Stimulated activated CD4-positive, alpha-beta T cell treated with anti-CD3 and anti-CD28 coated beads, Interleukin-15, amount 100 ng/mL, for 24 hours (primary cell): ENCODE measurements at places on chromosomes 6 and 20.

- DNase-seq: no peak
These were observed 73.2 kb downstream of the VGLL2 start for GRCh38 chr6:117338567-117338966.

GRCh38 chr20:41716436-41716835 is 98.3 kb upstream of the CHD6 start:
- no peak for DNase-seq

GRCh38 chr6:72260489-72260888 is 361.4 kb upstream of the KCNQ5 start:
- no peak for DNase-seq

- no peak for DNase-seq
These were observed 212.3 kb upstream of the MYLIP start for GRCh38 chr6:15916581-15916980.

DNA sequence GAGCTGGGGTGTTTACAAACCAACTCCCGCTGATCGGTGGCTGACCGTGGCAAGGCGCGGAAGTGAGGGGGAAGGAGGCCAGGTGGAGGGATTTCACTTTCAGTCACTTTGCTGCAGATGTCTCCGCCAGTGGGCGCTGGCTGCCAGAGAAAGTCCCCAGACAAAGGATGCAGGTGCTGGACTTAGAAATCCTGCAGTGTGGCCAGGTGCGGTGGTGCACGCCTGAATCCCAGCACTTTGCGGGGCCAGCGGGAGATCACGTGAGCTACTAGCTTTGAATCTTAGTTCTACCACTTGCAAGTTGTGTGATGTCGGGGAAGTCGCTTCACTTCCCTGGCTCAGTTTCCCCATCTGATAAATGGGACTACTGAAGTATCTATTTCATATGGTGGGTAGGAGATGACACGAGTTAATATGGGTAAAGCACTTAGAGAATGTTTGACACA is 180.4 kb downstream of the ZNF217 start:
- DNase-seq: peak; percentile 64

GRCh38 chr6:89458704-89459103 is 25.8 kb downstream of the ANKRD6 start:
- no peak for DNase-seq

GRCh38 chr20:43450841-43451799 is 6.6 kb upstream of the SRSF6 start:
- no peak for DNase-seq

GRCh38 chr20:8172191-8172590 is 40.1 kb downstream of the PLCB1 start:
- DNase-seq: no peak

DNA sequence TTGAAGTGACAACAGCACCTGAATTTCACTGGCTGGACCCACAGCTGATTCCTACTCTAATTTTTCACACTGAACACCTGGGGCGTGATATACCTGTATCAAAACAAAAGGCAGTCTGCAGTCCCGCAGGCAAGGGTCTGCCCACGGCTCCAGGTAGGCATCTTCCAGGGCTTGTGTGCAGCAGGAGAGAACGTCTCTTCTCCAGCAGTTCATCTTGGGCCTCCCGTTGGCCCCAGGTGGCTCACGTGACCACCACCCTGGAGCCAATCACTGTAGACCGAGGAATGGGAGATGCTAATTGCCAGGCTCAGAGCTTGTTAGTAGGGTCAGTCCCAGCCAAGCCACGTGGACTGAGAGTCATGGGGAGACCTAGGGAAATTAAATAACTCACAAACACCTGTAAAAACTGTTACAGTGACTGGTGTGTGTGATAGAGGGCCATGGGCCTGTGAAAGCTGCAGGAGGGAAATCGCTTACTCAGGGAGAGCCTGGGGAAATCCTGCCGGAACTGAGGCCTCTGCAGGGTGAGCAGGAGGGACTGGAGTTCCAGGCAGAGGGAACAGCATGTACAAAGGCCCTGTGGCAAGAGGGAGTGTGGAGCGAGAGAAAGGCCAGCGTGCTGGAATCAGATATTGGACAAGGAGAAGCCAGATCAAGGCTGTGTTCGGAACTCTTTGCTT is 83.4 kb downstream of the EYA2 start:
- no peak for DNase-seq

GRCh38 chr20:4162766-4163165 is 147.4 kb upstream of the RNF24 start:
- DNase-seq: no peak

DNA sequence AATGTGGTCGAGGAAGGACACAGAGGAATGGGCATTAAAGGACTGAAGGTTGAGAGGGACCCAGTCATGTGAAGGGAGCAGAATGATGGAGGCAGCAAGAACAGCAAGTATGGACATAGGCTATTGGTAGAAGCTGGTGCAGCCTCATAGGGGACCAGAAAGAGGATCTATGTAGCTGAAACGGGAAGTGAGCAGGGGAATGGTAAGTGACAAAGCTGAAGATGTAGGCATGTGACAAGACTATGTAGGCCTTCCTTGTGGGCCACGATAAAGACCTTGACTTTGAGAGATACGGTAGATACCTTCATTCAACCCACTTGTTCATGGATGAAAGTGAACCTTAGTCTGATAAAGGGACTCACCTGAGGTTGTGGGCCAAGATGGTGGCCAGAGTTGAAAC is 3.5 kb downstream of the CTNNBL1 start:
- no peak for DNase-seq

- no peak for DNase-seq
These were observed 671.3 kb downstream of the MAFB start for GRCh38 chr20:40017765-40018164.

DNA sequence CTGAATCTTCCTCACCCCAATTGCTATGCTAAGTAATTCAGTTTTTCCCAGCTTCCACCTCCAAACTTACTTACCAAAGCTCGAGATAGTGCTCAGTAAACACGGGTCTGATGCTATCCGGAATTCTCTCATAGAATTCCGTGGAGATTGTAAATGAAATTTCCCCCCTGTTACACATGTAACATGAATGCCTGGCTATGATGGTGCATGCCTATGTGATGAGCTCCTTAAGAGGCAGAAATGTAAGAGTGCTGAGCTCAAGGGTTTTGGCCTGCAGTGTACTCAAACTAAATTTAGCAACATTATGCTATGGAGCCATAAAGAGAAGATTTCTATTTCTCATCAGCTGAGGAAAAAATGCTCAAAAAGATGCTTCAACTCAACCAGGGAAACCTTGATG is 133.4 kb upstream of the FUT9 start:
- no peak for DNase-seq

DNA sequence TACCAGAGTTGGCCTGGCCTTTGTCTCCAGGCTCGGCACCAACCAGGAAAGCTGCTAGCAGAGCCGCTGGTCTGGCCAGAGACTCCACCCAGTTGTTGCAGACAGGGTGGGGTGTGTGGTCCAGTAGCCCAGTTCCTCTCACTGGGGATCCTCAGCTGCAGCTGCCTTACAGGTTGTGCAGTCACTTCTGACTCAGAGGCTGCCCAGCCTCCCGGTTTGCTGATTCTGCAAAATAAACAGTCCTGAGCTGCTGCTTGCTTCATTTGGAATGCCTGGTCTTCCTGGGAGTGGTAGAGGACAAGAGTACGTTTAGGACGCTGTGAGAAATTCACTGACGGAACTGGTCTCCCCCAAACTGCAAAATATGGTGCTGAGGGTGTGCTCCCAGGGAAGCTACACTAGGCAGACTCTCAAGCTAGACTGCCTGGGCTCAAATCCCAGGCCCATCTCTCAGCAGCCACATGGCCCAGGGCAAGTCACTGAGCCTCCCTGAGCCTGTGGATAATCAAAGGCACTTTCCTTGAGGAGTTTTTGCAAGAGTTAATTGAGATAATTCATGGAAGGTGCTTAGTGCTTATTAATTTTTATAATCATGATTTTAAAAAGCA is 246.1 kb downstream of the TFAP2C start:
- DNase-seq: no peak

DNA sequence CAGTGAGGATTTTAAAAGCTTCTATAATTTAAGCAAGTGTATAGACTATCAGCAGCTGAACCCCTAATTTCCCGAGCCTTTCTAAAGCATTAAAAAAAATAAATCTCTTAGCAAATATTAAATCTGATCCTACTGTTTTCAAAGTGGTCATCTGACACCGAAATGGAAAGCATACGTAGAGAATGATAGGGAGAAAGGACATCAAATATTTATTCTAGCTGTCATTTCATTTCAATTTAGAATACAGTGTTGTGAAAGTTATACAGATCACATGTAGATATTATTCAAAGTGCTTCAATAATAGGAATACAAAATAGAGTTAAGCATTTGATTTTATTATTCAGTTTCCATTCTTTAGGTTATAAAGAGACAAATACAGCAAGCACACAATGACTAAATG is 61.9 kb upstream of the PKIB start:
- no peak for DNase-seq

DNA sequence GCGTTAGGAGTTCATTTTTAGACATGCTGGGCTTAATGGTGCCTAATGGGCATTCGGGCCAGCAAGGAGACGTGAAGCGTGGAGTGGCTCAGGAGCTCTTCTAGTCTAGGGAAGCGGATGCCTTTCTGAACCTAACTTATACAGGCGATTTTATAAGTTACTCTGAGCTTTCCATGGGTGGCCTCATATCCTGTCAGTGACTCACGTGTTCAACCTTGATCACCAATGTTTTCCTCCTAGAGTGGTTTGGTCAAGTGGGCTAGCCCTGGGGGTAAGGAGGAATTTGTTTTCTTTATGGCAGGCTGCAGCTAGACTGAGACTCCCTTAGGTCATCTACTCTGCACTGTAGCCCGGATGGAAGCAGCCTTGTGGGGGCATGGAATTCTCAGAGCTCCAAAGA is 52.1 kb downstream of the PLAGL1 start:
- no peak for DNase-seq

- no peak for DNase-seq
These were observed 23.8 kb downstream of the LY86 start for GRCh38 chr6:6612308-6612707.

DNA sequence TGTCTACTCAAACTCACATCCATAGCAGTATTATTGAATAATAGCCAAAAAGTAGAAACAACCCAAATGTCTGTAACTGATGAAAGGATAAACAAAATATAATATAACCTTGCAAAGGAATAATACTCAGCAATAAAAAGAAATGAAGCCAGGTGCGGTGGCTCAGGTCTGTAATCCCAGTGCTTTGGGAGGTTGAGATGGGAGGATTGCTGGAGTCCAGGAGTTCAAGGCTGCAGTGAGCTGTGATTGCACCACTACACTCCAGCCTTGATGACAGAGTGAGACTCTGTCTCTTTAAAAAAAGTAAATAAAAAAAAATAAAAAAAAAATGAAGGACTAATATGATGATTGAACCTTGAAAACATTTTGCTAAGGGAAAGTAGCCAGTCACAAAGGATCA is 22.1 kb upstream of the KIF16B start:
- DNase-seq: no peak

DNA sequence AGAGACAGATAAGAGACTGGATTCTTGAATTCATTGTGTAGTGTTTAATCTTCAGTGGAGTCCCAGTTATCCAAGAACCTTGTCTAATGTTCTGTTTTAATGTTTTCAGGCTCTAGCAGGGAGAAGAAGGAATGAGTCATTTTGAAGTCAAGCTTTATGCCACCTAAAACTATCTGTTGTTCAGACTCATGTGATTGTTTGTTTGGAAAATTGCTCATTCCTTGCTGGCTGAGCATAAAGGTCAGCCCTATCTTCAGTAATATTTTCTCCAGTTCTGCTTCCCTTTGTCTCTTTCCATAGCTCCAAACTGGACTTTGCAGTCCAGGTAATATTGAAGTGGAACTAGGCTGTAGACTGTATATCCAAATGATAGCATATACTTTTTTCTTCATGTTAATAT is 34.2 kb downstream of the CLVS2 start:
- no peak for DNase-seq

DNA sequence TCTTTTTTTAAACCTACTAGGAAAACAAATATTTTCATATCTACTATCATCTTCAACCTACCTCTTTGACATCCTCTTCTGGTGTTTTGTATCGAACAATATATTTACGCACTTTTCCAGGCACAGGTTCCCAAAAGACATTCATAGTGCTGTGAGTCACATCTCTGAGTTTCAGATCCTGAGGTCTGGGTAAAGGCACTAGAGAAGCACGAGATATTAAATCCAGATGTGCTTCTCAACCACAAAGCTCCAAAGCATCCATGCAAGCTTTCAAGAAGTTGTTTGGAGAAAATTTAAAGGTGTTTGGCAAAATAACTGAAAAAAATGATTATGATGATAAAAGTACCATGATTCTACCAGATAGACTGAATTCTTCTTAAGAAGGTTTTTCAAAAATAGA is 62.7 kb downstream of the COL12A1 start:
- no peak for DNase-seq

DNA sequence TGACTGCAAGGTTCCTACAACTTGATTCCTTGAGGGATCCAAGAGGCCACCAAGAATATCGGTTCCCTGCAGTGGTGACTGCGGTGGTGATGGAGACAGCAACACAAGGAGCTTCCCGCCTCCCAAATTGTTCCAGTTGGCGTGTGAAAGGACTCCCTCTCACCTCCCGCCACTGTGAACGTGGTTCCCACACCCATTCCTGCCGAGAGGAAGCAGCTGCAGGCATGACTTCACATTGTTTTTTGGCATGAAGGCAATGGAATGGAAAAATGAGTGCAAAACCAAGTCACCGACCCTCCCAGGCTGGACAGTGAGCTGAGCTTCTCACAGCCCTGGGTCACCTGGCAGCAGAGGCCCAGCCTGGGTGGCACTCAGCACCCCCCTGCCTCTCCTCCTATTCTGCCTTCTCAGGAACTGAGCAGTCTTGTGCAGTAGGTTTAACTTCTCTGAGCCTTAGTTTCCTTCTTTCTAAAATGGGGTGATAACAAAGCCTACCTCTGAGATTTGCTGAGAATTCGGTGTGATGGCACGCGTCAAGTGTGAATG is 75.0 kb downstream of the CNKSR3 start:
- DNase-seq: no peak

DNA sequence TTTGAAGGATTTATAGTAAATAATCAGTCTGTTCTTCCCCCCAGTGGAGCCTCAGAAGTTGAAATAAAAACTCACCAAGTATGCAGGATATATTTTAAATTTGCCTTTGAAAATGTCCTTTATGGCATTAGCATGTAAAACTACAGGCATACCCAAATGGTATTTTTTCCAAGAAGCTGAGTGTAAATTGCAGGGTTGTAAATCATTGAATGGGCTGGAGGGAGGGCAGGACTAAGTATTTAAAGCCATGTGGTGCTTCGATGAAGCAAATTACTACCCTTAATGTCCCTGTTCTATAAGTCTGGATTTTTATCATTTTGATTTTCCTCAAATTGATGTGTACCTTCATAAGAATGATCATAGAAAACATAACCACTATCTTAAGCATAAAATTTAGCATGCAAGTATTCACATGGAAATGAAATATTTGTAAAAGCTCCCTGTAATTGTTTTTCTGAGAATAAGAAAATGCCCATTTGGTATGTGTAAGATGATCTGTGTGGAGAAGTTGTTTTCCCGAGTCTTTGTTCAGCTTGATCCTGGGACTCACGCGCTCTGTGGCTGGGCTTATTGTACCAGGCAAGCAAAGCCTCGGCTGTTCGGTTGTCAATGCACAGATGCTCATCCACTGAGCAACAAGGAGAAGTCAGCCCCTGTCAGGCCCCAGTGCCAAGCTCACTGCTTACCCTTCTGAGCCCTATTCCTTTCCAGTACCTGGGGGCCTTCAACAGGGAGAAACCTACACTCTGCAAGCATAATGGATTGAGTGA is 66.7 kb downstream of the CD164 start:
- DNase-seq: no peak

- DNase-seq: no peak
These were observed 53.6 kb upstream of the PIM1 start for GRCh38 chr6:37116326-37116725.
